AG09309 (cell line): ENCODE measurements at places on chromosomes 13 and 19.
A peak's percentile ranks its signal among the peaks of the same experiment; 100 is the strongest.

DNA sequence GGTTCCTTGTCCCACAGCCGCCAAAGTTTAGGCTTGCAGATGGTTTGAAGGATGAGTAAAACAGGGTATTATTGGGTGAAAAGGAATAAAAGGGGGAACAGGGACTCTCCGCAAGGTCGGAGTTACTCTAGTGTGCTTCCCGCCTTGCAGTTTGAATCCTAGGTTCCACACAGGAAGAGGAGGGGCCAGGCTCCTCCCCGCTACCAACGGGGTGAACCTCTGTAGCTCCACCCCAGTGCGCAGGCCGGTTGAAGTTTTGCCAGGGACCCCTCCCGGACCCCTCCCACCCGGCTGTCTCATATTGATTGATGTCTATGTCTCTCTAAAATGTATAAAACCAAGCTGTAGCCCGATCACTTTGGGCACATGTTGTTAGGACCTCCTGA is 11.6 kb upstream of the GTF2F2 start:
- no peak for DNase-seq

DNA sequence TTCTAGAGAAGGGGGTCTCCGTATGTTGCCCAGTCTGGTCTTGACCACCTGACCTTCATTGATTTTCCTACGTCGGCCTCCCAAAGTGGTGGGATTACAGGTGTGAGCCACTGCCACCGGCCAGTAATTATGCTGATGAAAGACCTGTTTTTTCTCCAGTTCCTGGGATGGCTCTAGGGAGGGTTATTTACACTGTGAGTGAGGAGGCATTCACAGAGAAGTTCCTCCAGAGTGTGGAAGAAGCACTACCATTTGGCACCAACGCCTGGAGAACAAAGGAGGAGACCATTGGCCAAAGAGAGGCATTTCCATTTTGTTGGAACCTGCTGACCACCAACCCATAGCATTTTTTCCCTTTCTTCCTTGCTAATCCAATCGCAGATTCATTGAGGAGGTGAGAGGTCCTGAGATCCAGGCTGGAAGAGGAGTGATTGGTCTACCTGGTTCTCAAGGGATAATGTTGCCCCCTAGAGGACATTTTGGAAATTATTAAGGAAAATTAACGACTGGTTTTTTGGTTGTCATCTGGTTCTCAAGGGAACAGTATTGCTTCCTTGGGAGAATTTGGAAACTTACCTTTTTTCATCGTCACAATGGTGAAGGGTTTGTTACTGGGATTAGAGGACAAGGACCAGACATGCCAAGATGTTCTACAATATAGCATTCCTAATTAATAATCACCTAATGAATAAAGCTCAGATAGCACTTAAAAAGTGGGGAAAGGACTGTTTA is 5.5 kb upstream of the SAE1 start:
- DNase-seq = no peak

DNA sequence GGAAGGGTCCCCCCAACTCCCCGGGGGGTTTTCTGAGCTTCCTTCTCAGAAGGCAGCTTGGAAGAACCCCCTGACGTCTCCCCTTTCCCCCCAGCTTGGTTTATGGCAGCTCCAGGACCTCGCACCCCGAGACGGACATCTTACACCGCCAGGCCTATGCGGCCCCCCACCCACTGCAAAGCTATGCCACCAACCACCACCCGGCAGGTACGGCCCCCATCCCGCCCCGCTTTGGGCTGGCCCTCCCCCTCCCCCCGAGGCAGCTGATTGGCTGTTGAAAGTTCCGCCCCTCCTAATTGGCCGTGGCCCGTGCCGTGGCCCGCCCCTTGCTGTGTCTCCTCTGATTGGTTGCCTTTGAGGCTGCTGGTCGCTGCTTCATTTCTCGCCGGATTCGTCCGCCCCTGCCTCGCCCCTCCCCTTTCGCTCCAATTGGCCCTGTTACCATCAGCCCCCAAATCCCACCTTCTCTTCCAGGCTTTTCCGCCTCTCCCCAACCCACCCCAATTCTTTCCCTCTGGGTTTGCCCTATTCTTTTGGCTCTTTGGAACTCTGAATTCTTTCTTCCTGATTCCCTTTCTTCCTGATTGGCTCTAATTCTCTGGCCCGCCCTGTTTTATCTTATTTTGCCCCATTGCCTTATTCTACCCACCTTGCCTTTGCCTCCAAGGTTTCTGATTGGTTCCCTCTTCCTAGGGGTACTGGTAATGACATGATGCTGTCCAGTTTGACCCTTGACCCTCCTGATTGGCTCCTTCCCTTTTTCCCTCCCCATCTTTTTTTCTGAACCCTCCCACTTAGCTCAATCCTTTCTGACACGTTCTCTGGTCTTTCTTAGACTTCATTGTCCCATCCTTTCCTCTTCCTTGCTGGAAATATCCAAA is 2.5 kb downstream of the PRR12 start:
- peak; percentile 41 for DNase-seq

DNA sequence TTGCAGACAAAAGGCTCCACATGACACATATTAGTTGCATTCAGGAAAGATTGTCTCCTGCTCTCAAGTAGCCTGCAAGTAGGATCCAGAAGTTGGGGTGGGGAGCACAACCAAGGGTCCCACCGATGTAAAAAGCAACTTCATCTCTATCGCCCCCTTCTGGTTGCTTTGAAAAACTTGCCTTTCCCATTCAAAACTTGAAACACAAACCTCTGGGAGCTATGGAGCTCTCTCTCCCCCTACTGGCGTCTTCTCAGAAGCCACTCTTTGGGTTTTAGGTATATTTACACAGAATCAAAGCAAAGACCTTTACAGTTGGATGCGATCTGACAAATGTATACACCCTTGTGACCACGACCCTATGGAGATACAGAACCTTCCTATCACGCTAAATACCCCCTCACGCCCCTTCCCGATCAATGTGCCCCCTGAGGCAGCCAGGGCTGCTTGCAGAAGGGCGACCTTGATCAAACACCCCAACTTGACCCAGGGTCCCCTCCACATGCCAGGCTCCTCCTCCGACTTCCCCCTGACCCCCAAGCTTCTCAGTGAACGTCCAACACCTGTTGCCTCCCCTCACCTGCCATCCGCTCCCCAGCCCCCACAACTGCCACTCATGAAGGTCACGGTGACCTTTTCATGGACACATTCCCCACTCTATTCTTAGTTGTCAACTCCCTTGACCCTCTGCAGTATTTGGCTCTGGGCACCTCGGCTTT is 10.1 kb downstream of the NOSIP start:
- DNase-seq = peak; percentile 56

DNA sequence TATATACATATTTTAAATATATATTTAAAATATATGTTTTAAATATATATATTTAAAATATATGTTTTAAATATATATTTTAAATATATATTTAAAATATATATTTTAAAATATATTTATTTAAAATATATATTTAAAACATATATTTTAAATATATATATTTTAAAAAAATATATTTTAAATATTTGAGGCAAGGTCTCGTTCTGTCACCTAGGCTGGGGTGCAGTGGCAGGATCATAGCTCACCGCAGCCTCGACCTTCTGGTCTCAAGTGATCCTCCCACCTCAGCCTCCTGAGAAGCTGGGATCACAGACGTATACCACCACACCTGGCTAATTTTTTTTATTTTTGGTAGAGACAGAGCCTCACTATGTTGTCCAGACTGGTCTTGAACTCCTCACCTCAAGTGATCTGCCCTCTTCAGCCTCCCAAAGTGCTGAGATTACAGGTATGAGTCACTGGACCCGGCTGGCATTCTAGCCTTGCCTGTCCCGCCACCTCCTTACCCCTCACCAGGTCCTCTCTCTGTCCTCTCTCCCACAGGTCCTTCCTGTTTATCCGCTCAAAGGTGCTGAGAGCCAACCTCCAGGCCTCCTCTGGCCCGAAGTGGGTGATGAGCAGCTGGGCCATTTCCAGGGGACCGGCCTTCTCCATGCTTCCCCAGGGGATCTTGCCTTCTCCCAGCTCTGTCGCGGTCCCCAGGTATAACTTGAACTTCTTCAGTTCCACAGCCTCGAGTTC is 564 bp downstream of the NLRP12 start:
- DNase-seq = no peak

GRCh38 chr13:40928980-40929379 is 90.1 kb downstream of the ELF1 start:
- DNase-seq = no peak

DNA sequence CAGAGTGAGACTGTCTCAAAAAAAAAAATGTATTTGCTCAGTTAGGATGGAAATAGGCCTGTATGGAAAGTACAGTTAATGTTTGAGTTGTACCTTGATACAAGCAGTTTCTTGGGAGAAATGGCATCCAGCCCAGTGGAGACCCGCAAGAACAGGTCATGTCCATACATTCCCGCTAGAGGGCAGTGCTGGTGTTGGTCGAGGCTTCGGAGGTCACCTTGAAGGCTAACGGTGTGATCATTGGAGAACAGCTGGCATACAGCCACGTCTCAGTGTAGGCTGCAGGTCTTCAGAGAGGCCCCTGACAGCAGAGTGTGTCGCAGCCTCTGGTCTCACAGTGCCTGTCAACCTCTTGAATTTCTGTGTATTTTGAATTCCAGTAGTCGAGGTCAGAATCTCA is 7.5 kb downstream of the ZNF610 start:
- no peak for DNase-seq

GRCh38 chr13:99378985-99379733 is 72.0 kb upstream of the GPR183 start:
- DNase-seq = no peak

- DNase-seq = no peak
These were observed 15.7 kb downstream of the STK11 start for GRCh38 chr19:1220976-1221903.

GRCh38 chr13:47679401-47679800 is 321.7 kb downstream of the SUCLA2 start:
- peak; percentile 28 for DNase-seq

DNA sequence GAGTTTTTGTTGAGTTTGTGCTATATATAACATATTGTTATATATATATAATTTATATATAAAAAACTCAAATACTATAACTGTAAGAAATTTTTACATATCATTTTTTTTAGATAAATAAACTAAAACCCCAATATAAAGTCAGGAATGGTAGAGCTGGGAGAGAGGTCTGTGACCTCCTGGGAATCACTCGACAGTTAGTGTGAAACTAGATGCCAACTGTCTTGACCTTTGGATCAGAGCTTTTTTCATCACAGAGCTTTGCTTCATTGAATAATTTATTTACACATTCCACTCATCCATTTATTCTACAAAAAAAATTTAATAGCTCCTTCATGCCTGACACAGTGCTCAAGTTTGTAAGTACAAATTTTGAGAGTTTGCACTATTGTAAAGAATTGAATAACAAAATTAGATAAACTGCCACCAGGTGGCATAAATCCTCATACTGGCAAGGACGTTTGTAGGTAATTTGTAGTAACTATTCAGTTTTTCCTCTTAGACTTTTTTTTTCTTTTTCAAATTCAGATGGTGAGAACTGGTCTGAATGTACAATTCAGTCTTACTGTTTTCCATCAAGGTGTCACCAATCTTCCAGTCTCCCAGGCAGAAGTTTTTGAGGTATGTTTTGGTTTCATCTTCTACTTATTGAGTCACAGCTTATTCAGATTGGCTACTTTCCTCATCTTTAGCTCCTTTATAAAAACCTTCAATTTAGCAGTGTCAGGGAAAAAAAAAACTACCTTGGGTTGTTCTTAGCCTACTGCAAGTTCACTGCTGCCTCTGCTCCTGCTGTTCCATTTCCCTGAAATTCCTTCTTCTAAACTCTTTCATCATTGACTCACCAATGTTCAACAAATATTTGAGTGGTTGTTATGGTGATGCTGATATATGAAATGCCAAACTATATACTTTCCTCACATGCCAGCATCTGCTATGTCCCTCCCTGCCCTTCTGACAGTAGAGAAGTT is 28.7 kb downstream of the LACC1 start:
- DNase-seq = no peak

DNA sequence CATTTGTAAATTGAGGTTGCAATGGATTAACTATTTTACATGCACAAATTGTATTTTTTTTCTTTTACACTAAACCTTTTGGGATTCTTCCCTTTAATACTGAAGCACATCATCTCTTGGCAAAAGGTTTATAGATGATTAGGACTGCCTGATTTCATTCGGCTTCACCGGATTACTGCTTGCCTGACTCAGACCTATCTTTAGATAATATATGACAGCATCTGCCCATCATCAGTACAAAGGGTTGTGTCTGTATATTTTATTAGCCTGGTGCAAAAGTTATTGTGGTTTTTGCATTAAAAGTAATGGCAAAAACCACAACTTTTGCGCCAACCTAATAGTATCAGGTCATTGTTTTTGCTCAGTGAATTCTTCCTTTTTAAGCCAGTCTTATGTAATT is 316.2 kb upstream of the HTR2A start:
- DNase-seq = no peak

DNA sequence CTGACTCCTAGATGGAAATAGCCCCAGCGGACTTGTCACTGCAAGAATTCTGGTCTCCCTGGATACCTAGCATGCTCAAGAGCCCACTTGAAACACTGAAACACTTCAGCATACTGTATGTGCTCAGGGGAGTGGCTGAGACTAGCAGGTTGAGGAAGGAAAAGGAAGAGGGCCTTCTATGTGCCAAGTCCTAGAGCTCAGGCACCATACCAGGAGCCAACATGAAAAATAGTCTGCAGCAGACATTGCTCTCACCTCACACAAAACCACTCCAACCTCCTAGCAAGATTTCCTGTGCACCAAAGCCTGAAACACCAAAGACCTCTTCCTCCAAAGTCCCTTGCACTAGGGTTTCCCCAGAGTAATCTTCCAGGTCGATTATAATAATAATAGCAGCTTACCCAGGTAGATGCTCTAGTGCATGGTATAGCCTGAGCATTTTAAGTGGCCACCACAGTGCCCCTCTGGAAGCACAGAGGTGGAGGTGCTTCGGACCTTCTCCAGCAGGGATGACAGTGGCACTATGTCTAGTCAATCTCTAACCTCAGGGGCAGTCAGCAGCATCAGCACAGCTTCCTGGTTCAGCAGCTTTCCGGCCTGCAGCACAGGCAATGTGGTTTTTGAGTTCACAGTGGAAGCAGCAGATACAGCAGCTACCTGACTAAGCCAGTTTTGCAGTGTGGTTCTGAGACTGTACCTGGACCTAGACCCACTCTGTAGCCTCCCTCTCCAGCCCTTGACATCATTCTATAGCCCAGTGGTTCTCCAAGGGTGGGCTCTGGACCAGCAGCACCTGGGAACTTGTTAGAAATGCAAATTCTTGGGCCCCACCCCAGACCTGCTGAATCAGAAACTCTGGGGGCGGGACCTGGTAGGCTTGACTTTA is 45.6 kb upstream of the UBE2L5 start:
- DNase-seq = no peak

DNA sequence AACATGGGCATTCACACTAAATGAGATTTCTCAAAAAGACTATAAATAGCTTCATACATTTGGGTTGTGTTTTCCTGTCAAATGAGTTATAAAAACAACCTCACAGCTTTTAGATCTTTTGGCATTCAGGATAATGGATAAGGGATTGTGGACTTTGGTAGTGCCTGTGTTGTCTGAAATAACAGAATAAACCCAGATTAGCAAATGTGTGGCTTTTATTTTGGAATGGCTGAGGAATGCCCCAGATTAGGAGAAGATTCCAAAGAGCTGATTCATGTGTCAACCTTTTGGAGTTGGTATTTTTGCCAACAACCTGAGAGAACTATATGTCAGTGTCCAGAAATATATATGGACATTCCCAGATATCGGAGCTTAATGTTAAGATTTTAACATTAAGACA is 164.7 kb downstream of the MTUS2 start:
- DNase-seq = no peak

GRCh38 chr13:83024232-83024631 is 858.0 kb downstream of the SLITRK1 start:
- no peak for DNase-seq
